ENCODE measurements at places on chromosomes 7 and 10. TPM values are rescaled to one million over a fixed set of nuclear protein-coding genes. Genes with fewer than 3 reads are reported as not detected.

- H3K4me3 ChIP-seq: no peak overlapping the region
- H3K36me3 ChIP-seq: no peaks in the 10 kb centered on the region
- H3K27me3 ChIP-seq: no peaks in the 10 kb centered on the region
- H3K27ac ChIP-seq: no peak overlapping the region
- peaks cover 25% of the 10 kb centered on the region for H3K4me1 ChIP-seq
- DNase-seq: peak; percentile 30
These were observed 49.3 kb downstream of the PNLIPRP2 start for GRCh38 chr10:116669832-116670644.

GRCh38 chr10:86018735-86019058 lies 347.9 kb downstream of the GRID1 start:
- DNase-seq: no peak
- no peaks in the 10 kb centered on the region for H3K4me1 ChIP-seq
- no peaks in the 10 kb centered on the region for H3K27me3 ChIP-seq
- no peak overlapping the region for H3K27ac ChIP-seq
- H3K36me3 ChIP-seq: no peaks in the 10 kb centered on the region

Gene GIMAP1
- total RNA-seq: not detected

- H3K4me3 ChIP-seq: no peak overlapping the region
- DNase-seq: no peak
- H3K27me3 ChIP-seq: no peaks in the 10 kb centered on the region
- H3K4me1 ChIP-seq: peaks cover 16% of the 10 kb centered on the region
These were observed 7.8 kb upstream of the PTPN12 start for GRCh38 chr7:77529279-77529678.

- H3K4me1 ChIP-seq: no peaks in the 10 kb centered on the region
- H3K27me3 ChIP-seq: no peaks in the 10 kb centered on the region
- no peak overlapping the region for H3K27ac ChIP-seq
- no peaks in the 10 kb centered on the region for H3K36me3 ChIP-seq
- no peak for DNase-seq
These were observed 622.0 kb downstream of the TYW1 start for GRCh38 chr7:67618556-67619162.

DNA sequence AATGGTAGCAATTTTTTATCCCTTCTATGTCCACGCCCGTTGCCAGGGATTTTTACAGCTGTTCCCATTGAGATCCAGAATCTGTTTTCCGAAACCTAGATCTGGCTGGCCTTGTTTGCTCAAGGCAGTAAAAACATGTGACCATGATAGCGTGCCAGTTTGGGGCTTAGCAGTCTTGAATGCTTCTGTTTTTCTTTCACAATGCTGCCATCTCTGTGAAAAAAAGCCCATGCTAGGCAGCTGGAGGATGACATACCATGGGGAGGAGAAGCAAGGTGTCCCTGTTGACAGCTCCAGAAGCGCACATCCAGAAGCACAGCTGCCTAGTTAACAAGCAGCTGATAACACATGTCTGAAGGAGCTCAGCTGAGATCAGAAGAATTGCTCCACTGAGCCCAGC lies 2.2 kb upstream of the ZNF92 start:
- peaks cover 9% of the 10 kb centered on the region for H3K4me1 ChIP-seq
- H3K27ac ChIP-seq: no peak overlapping the region
- H3K36me3 ChIP-seq: no peaks in the 10 kb centered on the region
- no peak overlapping the region for H3K4me3 ChIP-seq
- no peaks in the 10 kb centered on the region for H3K27me3 ChIP-seq

DNA sequence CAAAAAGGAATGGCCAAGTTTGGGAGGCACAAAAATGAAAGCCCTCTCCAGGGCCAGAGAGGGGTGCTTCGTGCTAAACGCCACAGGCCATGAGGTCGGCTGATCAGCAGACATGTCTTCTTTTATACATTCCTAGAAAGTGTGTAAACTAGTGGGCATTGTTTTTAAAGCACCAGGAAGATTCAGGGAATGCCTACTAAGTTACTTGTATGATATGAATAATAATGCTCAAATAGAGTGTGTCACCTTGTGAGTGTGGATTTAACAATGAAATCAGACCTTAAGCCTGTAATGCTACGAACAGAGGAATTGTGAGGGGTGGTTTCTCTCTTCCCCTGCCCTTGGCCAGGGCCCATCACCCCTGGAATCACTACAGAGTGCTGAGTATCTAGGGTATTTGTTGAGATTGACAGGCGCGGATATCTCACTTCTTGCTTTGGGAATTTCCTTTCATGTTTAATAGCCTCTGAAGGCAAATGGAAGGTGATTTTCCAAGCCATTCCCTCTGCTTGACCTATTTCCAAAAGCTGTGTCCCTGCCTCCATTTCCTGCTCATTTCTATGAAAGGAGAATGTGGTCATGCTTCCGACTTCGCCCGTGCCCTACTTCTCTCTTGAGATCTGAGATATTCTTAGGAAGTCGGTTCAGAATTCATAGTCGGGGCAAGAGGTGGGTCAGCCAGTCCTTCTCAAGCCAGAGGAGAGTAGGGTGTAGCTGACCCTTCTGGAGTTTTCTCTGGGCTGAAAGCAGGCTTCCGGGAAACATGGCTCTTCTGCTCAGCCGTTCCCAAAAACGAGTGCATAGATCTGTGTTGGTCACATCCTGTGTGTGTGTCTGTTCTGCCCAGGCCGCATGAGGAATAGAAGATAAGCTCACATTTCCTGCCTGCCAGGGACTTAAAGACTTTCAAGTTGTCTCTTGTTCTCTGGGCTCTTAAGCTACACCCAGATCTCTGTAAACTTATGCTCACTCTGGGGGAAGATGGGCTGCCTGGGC lies 167.8 kb upstream of the ITGB1 start:
- no peak overlapping the region for H3K27ac ChIP-seq
- no peaks in the 10 kb centered on the region for H3K27me3 ChIP-seq
- no peaks in the 10 kb centered on the region for H3K36me3 ChIP-seq
- no peak for DNase-seq
- H3K4me3 ChIP-seq: no peak overlapping the region

Gene CFAP58
- total RNA-seq: under 0.01 TPM

DNA sequence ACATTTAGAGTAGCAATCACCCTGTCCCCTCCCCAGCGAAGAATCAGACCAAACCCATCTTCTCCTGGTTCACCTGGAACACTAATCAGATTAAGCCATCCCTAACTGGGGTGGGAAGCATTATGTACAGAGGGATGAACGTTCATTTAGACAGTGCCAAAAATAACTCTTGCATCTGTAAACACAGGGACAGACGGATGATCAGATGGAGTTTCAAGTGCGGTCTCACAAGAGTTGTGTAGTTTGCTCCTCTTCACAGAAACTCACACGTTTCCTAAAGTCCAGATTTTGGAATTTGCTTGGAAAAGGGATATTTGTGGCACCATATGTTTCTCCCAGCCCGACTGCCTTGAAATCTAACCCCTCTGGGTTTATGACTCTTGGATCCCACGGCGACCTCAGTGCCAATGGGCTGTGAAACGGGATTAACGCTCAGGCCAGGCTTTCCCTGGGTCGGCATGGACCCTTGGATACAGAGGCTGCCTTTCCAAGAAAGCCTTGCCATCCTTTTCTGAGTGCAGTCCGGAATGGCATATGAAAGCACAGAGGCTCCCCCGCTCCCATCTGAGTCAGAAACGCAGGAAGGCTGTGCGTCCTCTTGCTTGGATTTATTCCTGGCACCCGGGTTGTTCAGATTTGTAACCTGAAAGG lies 293.2 kb upstream of the HABP2 start:
- H3K4me1 ChIP-seq: no peaks in the 10 kb centered on the region
